HFFc6 (cell line): ENCODE measurements at places on chromosomes 2 and 18. TPM values are rescaled to one million over a fixed set of nuclear protein-coding genes. Genes with fewer than 3 reads are reported as not detected.

DNA sequence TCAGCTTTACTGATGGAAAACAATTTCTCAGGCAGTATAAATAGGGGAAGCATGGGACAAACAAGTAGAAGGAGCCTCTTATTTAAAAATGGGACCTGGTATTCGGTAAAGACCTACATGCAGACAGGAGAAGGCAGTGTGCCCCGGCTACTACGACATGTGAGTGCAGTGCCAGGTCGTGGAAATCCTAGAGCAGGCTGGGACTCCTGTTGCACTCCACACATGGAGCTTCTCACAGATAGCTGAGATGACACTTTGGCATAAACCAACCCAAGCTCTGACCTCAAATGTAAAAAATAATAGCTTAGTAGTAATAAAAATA is 885 bp upstream of the DSEL start:
- H3K4me1 ChIP-seq: peaks cover 63% of the 10 kb centered on the region
- H3K4me3 ChIP-seq: peak overlapping the region; percentile 92
- H3K27ac ChIP-seq: peak overlapping the region; percentile 90
- DNase-seq: no peak
- peaks cover 4% of the 10 kb centered on the region for H3K27me3 ChIP-seq

DNA sequence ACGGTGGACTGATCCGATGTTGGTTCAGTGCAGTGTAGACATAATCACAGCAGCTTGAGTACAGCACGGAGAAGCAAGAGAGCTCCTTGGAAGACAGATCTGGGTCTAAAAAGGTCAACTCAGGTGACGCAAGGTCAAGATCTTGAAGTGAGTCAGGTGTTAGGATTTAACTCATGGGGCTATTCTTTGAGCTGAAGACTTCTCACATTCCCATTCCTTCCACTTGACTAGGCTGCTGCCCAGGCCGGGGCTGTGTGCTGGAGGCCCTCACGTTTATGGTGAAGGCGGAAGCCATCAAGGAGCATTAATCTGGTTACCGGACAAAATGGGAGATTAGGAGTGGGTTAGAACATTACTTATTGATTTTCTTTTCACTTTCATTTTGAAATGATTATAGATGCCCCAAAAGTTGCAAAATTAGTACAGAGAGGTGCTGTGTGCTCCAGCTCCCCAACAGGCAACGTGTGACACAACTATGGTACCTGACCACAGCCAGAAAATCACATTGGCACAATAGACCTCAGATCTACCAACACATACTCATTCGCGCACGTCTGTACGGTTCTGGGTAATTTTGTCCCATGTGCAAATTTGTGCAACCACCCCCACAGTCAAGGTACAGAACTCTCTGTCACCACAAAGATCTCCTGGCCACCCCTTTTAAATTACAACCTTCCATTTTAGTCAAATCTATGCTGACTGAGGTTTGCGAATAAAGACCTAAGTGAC is 77.6 kb upstream of the SEC11C start:
- H3K4me3 ChIP-seq: no peak overlapping the region
- no peak overlapping the region for H3K27ac ChIP-seq
- peaks cover 18% of the 10 kb centered on the region for H3K4me1 ChIP-seq
- H3K36me3 ChIP-seq: no peaks in the 10 kb centered on the region

The CD8B gene
- total RNA-seq: not detected in 3 replicates

DNA sequence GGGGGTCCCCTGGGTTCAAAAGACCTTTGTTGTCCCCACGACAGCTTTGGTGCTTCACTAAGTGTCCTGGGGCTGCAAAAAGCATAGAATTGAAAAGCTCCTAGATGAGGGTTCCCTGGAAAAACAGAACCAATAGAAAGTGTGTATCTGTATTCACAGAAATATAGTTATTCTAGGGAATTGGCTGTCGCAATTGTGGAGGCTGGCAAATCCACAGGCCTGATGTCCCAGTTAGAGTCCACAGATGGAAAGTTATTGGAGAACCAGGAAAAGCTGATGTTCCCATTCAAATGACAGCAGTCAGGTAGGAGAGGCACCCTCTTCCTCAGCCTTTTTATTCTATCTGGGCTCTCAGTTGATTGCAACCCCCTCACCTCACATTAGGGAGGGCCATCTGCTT is 65.5 kb downstream of the LONRF2 start:
- peaks cover 20% of the 10 kb centered on the region for H3K4me1 ChIP-seq
- no peak for DNase-seq
- H3K27ac ChIP-seq: no peak overlapping the region
- no peak overlapping the region for H3K4me3 ChIP-seq

GRCh38 chr18:34031810-34032209 is 192.9 kb downstream of the NOL4 start:
- no peak for DNase-seq
- no peak overlapping the region for H3K27ac ChIP-seq
- H3K4me1 ChIP-seq: no peaks in the 10 kb centered on the region
- no peaks in the 10 kb centered on the region; the same call in 1 of the 2 replicates for H3K27me3 ChIP-seq

DNA sequence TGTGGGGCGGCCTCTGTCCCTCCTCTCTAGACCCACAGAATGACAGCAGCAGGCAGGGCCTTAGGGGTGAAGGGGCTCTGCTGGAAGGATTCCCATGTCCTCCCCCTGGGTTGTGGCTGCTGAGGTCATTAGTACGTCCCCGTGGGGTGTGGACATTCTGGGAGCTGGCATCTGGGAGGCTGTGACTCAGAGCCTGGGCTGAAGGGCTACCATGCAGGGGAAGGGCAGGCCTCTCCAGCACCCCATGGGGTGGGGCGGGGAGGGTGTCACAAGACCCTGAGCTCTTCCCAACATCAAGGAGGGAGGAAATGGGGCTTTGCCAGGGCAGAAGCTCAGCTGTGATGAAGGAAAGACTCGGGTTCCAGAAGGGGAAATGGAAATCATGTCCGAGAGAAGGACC is 105.8 kb upstream of the SMAD2 start:
- peaks cover 20% of the 10 kb centered on the region for H3K27me3 ChIP-seq
- H3K27ac ChIP-seq: no peak overlapping the region
- no peak for DNase-seq
- peaks cover 19% of the 10 kb centered on the region for H3K4me1 ChIP-seq
- no peak overlapping the region for H3K4me3 ChIP-seq

The POTEJ gene
- total RNA-seq: not detected in 3 replicates

GRCh38 chr2:6963727-6964126 is 46.5 kb downstream of the RNF144A start:
- no peak overlapping the region for H3K27ac ChIP-seq
- no peaks in the 10 kb centered on the region; the same call in 1 of the 2 replicates for H3K27me3 ChIP-seq
- DNase-seq: no peak
- H3K4me3 ChIP-seq: no peak overlapping the region

DNA sequence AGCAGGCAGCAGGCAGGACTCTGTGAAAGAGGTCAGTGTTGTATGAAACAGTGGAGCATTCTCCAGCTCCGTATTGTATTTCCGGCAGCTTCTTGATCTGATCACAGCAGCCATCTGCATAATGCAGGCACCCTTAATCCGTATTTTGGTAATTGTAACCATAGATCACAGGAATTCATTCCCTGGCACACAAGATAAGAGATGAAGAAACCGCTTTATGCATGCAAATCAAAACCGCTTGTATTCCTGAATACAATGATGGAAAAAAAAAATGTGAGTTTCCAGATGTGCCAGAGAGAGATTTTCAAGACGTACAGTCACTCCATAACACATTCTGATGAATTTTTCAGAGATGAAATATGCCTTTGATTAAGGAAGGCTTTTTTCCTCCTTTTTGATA is 221.3 kb downstream of the ACKR3 start:
- H3K27ac ChIP-seq: no peak overlapping the region
- DNase-seq: no peak
- no peaks in the 10 kb centered on the region for H3K4me1 ChIP-seq
- peaks cover 24% of the 10 kb centered on the region for H3K27me3 ChIP-seq
- no peak overlapping the region for H3K4me3 ChIP-seq

- no peak overlapping the region for H3K27ac ChIP-seq
- H3K4me3 ChIP-seq: no peak overlapping the region
- H3K4me1 ChIP-seq: peaks cover 22% of the 10 kb centered on the region
- no peak for DNase-seq
- no peaks in the 10 kb centered on the region for H3K36me3 ChIP-seq
- peaks cover 9% of the 10 kb centered on the region for H3K27me3 ChIP-seq
Measured at GRCh38 chr2:201952187-201952586, 81.5 kb upstream of the FZD7 start.

The GCG gene
- total RNA-seq: not detected in 2 replicates

The KATNAL2 gene
- 0.38 to 1.7 TPM (median 0.72 TPM) in 3 replicates for total RNA-seq
